ENCODE measurements at places on chromosomes 7 and 10.
A peak's percentile ranks its signal among the peaks of the same experiment; 100 is the strongest.

- peak; percentile 34 for DNase-seq
These were observed 53.5 kb downstream of the AOAH start for GRCh38 chr7:36670585-36671431.

DNA sequence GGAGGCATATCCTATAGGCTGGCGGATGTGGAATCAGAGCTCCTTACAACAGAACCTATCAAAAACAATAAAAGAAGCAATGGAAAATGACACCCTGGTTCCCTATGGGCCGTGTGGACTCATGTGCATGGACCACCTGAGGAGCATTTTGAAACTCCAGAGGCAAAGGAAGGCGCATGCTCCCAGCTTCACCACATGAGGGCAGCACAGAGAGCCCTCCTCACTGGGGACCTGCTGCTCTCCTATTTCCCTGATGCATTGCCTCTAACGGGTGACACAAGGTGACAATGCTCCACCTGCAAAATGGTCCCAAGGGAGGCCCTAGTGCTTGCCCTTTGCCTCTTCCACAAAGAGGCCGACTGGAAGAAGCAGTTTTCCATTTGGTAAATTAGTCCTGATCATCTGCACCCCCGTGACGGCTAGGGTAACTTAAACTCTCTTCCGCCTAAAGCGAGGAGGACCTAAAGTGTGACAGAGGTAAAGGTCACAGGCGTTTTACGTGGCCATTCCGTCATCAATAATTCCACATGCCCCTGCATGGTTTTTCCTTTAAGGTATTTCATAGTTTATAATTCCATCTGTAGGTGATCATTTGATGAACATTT lies 67.7 kb downstream of the GPAM start:
- DNase-seq = peak; percentile 5

DNA sequence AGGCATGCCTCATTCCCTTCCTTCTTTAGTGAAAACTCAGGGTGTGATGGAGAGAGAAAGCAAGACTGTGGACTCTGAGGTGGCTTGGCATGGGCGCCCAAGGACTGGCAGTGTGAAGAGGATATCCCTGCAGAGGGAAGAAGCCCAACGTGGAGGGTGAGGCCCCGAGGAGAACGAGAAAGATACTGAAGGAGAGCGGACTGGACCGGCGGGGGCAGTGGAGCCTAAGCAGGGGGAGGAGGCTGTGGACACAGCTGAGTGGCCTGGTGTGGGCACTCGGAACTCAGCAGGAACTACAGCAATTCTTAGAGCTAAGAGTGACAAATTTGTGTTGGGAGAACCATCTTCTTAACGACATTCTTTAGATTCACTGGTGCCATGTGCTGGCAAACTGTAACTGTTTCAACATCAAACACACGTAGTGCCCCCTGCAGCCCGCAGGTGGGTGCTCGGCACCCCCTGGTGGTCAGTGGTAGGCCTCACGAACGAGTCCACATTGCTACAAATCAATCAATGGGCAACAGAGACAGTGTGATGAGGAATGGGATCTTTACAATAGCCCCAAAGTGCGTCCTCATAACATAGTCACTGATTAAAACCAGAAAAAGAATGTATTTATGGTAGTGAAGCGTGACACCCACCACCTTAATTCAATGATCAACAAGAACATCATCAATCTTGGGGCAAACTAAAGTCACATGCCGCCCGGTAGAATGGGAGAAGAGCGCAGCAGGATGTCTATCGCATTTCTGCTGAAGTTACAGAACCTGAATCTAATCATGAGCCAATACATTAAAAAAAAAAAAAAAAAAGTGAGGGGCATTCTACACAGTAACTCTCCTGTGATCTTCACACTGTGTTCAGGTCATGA lies 2.0 kb upstream of the SFTPA1 start:
- DNase-seq = no peak

- DNase-seq = no peak
These were observed 368.1 kb downstream of the RPS24 start for GRCh38 chr10:78401624-78402367.

- no peak for DNase-seq
These were observed 10.7 kb downstream of the APBB1IP start for GRCh38 chr10:26448706-26449435.

GRCh38 chr10:8416192-8416701 lies 361.8 kb downstream of the GATA3 start:
- no peak for DNase-seq

Data from NCI-H2171 (cell line).